ENCODE measurements at places on chromosomes 5 and 9. TPM values are rescaled to one million over a fixed set of nuclear protein-coding genes. Genes with fewer than 3 reads are reported as not detected.

Gene SLC46A2
- total RNA-seq, result not detected

Gene FST
- 3.7 TPM for total RNA-seq

Gene GPR21
- not detected for total RNA-seq

Gene SCGB3A1
- not detected for total RNA-seq

GRCh38 chr9:126722252-126722921 is 82.5 kb upstream of the ZBTB43 start:
- DNase-seq, result peak; percentile 88

- no peak for DNase-seq
Observed at GRCh38 chr5:67289763-67290521, 93.3 kb upstream of the CD180 start.
